K562 (cell line): ENCODE measurements at places on chromosomes 3 and 15.

DNA sequence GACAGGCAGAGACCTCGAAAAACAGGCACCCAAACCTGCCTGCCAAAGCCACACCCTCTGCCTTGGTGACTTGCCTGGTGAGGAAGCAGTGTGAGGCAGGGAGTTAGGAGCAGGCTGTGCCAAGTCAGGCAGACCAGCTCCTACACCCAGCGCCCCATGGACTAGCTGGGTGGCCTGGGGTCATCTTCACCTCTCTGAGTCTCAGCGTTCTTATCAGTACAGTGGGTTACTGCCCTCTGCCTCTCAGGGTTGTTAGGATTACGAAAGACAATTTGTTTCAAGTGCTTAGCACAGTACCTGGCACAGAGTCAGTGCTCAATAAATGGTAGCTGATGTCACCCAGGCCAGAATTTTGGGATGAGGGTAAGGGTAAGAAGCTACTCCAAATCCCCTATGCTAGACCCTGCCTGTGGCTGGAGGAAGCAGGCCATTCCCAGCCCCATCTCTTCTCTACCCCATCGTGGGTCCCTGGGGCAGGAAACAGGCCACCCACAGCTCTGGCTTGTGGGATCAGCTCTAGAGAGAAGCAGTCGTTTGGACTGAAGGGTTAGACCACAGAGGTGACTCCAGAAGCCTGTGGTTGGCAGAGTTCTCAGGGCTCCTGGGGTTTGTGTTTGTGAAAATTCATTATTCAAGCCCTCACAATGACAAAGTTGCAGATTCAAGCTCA, 10.1 kb downstream of the SLC51B start:
- no peak for DNase-seq

DNA sequence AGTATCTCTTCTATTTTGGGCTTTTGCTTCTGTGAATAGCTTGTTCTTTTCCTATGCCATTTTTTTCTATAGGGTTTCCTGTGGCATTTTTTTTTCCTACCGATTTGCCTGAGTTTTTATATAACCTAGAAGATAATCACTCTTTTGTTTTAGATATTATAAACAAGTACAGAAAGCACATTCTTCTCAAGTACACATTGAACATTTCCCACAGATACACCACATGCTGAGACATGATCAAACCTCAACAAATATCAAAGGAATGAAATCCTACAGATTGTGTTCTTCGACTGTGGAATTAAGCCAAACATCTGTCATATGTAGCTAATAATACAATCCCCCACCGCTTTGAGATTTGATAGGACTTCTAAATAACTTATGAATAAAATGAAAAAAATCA, 9.1 kb upstream of the FEM1B start:
- no peak for DNase-seq

- no peak for DNase-seq
These were observed 32.5 kb upstream of the CCDC54 start for GRCh38 chr3:107344722-107345121.

DNA sequence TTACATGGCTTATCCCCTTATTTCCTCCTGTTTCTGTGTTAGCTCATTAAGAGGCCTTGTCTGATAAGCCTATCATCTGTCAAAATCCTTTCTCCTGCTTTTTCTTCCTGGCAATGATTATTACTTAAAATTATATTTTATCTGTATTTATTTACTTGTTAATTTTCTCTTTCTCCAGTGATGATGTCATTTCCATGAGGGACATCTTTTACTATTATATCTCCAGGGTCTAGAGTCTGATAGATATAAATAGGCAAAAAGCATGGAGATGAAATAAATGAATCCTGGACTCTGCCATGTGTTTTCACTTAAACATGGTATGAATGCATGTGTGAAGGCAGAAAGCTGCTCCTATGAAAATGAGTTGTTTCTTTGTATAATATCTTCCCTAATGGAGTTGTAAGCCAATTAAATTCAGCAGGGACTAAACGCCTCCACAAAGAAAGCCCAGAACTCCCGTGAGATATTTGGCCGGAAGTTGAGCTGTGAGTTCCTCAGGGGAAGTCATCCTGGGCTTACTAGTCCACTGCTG, 375.2 kb downstream of the TUSC7 start:
- DNase-seq, result no peak

DNA sequence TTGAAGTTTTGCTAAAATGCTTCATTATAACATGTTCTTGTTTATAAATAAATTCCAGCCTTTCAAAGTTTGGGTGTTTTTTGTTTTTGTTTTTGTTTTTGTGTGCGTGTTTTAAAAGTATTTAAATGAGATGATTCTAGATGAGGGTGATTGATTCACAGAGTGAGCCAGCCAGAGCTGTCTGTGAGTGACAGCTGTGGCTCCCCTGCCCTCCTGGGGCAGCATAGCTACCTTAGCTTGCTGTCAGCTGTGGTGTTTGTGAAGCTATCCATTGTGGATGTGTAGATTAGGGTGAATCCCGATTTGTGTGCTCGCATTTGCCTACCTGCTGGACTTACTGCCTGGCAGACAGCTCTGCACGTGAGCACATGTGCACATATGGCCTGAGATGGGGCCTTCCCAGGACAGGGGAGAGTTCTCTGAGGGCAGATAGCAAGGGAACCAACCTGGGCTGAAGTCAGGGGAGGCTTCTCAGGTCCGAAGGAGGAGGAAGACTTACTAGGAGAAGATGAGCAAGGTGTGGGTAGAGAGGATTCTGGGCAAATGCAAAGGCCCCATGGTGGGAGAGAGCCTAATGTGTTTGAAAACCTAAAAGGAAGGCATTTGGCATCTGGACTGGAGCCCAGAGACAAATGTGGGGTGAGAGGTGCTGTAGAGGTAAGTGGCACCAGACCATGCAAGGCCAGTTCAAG, 124.2 kb downstream of the EEFSEC start:
- DNase-seq, result no peak

DNA sequence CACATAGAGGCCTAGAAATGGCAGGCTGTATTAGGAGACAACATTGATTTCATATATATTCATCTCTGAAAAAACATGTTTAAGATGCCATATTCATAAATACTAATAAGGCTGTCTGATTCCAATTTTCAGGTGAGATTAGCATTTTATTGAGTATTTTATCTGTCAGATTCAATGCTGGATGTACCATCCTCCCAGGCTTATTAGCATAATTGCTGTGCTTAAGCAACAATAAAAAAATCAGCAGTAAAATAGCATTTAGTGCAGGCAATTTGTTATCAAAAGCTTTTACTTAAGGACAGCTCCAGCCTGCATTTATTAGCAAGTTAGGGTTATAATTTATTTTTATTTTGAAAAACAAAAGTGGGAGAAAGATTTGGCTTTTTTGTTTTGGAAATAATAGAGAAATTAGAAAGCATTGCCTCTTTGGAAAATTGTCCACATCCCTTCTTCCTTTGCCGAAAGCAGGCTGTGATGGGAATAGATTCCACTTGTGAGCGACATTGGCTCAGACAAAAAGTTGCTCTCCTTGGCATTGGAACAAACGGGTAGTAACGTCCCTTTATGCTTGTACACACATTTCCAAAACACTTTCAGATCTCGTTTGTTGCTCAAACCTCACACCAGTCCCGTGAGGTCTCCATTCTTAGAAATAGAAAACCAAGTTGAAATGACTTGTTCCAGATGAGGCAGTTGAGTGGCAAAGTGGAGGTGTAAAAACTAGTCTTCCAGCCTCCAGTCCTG, 134.0 kb downstream of the LPP start:
- no peak for DNase-seq

DNA sequence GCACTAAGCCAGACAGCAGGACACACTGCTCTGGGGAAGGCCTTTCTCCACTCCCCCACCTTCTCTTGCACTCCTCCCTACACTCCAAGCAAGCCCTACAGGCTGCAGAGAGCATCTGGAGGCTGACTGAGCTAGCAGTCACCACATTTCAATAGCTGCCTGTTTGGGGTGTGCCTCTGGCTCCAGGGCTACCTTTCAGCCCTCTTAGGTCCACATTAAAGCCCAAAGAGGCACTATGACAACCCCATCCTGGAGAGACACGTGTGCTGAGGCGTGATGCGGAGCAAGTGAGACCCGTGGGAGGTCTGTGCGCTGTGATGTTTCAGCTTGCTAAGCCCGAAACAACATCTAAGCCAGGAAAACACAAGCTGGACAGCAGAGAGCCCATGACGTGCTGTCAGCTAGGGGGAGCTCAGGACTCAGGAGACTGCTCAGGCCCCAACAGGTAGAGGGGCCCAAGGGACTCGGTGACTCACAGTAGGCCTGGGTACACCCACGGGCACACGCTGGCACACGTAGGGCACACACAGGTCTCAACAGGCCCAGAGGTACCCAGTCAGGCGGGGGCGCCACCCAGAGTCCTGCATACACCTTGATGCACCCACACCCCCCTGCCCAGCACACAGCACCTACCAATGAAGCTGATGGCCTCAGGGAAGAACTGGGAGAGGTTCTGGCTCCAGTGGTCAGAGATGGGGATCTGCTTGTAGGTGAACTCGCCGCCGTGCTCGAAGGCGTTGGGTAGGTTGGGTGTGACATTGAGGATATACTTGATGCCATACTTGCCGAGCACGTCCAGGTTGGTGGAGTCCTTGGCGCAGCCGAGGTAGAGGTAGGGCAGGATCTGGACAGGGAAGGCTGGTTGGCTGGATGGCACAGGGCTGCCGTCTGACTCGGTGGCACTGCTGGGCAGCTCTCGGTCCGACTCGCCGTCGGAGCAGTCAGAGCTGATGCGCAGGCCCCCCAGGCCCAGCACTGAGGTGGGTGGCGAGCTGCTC, 2.8 kb downstream of the DUSP7 start:
- peak; percentile 52 for DNase-seq

GRCh38 chr3:84209474-84209873, 749.3 kb upstream of the CADM2 start:
- no peak for DNase-seq

- no peak for DNase-seq
These were observed 3.5 kb downstream of the MAPKAPK3 start for GRCh38 chr3:50620420-50620819.

GRCh38 chr3:56042326-56042951, 425.8 kb downstream of the ERC2 start:
- peak; percentile 10 for DNase-seq

DNA sequence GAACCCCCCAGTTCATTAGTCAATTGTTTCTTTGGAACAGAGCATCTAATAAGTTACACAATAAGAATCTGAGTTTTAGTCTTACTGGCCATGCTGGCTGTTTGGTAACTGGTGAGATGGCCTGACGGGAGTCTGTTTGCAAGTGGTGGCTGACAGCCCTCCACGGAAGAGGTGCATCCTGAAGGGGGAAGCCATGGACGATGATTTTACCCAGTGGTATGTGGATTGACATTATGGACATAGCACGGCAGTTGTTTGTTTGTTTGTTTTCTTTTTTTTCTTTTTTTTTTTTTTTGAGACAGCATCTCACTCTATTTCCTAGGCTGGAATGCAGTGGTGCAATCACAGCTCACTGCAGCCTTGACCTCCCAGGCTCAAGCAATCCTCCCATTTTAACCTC, 156.0 kb downstream of the RPLP1 start:
- no peak for DNase-seq

GRCh38 chr3:10248984-10249748, 907 bp downstream of the TATDN2 start:
- DNase-seq, result peak; percentile 71

GRCh38 chr15:41780266-41780665, 6.0 kb downstream of the MAPKBP1 start:
- no peak for DNase-seq

DNA sequence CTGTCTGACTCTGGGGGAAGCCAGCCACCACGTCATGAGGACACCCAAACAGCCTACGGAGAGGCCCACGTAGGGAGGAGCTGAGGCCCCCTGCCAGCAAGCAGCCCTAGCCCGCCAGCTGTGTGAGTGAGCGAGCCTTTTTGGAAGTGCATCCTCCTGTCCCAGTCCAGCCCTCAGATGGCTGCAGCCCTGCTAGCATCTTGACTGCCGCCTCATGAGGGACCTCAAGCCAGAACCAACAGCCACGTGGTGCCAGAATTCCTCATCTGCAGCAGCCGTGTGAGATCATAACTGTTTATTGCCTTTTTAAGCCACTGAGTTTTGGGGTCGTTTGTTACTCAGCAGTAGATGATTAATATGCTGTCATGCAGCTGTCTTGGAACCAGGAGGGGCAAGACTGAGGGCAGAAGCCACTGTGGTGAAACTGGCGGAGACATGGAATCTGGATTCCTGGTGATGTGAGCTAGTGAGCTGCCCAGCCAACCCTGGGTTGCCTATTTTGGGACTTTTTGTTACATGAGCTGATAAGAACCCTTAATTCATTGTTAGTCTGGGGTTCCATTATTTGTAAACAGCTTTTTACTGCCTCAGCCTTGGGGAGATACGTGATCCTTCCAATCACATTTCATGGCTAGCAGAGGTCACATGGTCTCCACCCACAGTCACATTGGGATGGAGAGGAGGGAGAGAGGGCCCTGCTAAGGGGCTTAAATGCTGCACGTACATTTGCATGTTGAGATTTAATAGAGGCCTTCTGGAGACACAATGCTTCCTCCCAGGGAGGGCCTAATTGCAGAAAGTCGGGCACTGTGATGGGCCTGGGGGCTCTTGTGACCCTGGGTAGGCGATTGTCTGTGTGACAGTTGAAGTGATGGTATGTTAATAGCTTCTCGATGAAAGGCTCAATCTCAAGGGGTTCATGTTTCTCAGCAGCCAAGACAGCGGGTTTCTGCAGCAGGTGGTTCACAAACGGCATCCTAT, 73.8 kb downstream of the RPLP1 start:
- no peak for DNase-seq

DNA sequence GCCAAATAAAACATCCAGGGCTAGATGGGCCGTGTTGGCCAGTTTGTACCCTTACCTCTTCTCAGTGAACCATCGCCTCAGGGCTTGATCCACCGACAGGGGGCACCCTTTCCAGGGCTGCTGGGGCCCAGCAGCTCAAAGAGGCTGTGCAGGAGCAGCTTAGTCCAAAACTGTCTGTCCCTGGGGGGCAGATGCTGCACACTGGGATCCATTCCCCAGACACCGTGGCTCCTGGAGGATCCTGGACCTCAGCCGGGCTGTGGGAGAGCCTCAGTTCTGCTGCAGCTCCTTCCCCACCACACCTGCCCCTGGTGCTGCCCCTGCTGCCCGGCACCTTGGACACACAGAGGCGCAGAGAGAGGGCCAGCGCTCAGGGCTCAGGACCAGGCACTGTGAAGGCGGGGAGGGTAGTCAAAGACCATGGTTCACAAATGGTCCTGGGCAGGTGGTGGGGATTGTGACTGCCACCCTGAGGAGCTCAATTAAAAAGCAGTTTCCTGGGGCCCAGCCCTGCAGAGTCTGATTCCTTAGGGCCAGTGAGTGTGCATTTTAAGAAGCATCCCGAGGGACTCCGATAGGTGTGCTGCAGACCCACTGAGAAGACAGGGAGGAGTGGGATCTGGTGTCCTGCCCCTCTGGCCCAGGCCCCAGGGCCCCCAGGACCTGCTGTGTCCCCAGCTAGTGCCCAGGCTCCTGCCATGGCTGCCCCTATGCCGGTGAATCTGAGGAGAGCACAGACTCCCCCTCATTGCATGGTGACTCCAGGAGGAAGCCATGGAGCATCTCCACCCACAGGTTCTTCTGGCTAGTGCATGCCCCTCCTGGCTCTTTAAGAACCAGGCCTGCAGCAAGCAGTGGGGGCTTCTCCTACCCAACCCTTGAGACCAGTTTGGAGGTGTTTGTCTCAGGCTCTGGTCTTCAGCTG, 86.5 kb upstream of the PRR20G start:
- DNase-seq, result peak; percentile 50
